SK-N-MC (cell line): ENCODE measurements at places on chromosomes 12 and 14.

DNA sequence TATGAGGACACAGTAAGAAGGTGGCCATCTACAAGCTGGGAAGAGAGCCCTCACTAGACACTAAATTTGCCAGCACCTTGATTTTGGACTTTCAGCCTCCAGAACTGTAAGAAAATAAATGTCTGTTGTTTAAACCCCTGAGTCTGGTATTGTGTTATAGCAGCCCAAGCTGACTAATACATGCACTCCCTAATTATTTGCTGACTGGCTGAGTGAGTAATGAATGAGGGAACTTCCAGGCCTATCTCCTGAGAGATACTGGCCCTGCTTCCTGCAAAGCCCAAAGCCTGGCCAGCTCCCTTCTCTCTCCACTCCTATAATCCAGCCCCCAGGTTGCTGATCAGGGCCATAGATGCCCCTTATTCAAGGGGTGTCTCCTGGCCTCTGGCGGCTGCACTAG lies 120.0 kb upstream of the NOS1 start:
- DNase-seq: no peak

- peak; percentile 3 for DNase-seq
Measured at GRCh38 chr14:45610318-45610717, 357.3 kb upstream of the MIS18BP1 start.

- no peak for DNase-seq
Measured at GRCh38 chr14:64209444-64210131, 84.6 kb downstream of the ESR2 start.

DNA sequence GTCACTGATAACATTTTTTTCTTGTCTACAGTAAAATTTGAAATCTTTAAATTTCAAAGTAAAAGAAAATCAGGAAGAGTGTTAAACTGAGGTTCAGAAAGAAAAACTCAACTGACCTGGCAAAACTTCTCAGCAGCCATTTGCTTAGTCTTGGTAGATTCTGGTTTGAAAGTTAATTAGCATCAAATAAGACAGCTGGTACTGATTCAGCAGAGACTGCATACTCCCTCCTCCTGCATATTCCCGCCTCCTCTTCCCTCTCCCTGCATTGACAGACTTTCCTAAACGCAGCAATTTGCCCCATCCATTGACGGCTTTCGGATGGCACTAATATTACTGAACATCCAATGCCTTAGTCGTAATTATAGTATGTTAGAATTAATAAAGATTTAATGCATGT lies 520.8 kb downstream of the FLRT2 start:
- DNase-seq: no peak

DNA sequence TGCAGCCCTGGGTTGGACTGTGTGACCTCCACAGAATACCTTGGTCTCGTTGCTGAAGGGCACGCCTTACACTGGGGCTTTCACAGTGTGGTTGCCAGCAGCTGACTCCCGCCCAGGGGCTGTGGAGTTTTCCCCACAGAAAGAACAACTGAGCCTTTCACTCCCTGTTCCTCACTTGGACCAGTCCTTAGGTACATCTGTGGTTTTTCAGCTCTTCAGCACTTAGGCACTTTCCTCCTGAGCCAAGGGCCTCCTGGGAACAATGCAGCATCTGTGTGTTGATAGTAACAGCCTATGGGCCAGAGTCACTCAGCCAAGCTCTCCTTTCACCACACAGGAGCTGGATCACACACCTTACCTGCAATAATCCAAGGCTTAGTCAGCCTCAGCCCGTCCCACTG lies 25.0 kb downstream of the ERP27 start:
- DNase-seq: no peak

DNA sequence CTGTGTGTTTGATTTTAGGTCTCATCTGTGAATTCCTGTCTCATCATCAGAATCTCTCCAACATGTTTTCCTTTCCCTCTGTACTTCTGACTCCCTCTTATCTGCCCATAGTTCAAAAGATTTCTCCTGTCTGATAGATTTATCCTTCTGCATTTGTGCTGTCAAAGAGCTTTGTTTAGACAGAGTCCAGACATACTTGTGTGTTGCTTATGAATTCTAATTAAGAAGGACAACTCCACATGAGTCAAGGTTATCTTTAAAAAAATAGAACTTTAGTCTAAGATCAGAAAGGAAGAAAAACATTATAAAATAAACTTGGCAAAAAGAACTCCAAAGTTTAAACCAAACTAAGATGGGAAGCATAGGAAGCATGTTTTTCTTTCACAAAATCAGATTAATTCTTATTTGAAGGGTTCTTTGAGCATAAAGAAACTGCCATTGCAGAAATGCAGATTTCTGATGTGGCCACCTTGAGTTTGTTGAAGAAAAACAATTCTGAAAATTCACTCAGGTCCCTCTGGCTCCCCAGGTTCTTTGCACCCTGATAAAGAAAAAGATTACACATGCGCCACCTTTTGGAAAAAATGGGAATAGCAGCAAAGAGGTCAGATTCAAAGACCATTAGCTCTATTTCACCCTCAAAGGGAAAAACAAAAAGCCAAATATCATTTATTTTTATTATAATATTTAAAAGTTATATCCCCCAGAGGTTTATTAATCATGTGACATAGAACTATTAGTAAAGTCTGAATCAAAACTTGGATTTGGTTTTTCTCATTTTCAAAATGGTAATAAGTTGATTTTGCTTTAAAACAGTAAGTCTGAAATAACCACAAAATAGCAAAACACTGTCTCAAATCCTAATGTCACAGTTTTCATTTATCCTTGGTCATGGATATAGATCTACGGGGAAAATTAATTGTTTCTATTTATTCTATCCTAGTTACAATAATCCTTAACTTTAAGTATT lies 143.7 kb upstream of the DCN start:
- DNase-seq: peak; percentile 63

GRCh38 chr12:111991535-111991934 lies 21.4 kb downstream of the TMEM116 start:
- DNase-seq: no peak

- no peak for DNase-seq
Measured at GRCh38 chr14:103560691-103561090, 1.8 kb downstream of the BAG5 start.

GRCh38 chr12:75705749-75706711 lies 194.6 kb upstream of the KRR1 start:
- no peak for DNase-seq

- no peak for DNase-seq
Measured at GRCh38 chr14:67584978-67585377, 15.1 kb downstream of the PIGH start.

- DNase-seq: no peak
Measured at GRCh38 chr14:104882991-104883660, 18.1 kb downstream of the CEP170B start.

GRCh38 chr12:92445253-92446082 lies 257.3 kb upstream of the PLEKHG7 start:
- DNase-seq: no peak

DNA sequence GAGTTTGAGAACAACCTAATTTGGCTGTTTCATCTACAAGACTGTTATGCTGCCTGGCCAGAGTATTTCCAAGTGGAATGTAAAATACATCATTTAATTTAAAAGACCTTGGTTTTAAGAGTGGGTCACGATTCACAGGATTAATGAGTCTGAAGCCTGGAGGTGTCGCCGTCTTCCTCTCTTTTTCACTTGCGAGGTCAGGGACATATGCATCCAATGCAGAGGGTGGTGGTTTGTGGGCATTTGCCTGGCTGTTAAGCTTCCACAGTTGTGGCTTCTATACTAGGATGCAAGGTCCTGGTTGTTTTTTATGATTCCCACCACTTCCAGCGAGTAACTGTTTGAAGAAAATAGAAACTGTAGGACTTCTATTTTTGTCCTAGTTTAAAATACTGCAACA lies 22.8 kb upstream of the RASSF3 start:
- DNase-seq: no peak

DNA sequence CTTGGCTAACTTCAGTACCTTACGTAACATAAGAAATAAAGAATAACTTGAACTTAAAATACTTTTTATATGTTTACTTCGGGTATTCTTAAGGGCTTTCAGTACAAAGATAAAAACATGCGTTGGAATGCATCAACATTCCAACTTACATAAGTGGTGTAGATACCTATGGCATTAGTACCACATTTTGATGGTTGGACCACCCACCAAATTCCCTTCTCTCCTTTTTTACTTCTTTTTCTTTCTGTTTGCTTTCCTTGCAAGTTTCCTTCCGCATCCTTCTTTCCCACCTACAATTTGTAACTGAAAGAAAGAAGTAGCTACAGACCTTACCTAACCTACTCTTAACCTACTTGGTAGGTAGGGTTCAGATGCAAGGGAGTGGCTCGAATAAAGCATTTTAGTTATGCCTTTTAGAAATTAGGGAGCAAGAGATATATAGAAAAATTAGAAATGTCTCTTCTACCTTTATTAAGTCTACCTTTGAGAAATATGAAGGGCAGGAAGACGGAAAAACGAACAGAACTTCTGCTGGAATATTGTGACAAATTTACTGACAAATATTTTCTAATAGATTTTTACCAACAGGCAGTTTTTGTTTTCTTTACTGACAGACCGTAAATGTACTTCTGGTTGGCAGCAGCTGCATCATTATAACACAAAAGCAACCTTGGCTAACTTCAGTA lies 2.1 kb upstream of the ARHGAP5 start:
- DNase-seq: no peak

GRCh38 chr14:49768301-49769121 lies 558 bp downstream of the KLHDC2 start:
- no peak for DNase-seq

DNA sequence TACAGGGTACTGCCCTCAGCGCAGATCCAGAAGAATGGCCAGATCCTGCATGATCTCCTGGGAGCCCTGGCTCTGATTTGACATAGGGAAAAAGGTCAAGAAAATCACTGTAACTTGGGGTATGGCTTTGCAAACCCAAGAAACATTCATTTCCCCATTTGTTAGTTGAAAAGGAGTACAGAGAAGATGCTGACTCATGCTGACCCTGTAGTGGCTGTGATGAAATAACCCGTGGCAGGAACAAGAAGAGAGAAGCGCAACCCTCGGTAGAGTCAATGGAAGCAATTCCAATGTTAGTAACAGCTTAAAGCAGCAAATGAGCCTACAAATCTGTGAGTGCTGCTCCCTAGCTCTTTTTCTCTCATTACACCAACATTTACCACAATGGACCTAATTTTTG lies 281.6 kb upstream of the NPAS3 start:
- no peak for DNase-seq

- no peak for DNase-seq
Measured at GRCh38 chr14:34797747-34798583, 77.2 kb downstream of the BAZ1A start.

- no peak for DNase-seq
Measured at GRCh38 chr12:87317302-87317701, 711.9 kb downstream of the C12orf50 start.

DNA sequence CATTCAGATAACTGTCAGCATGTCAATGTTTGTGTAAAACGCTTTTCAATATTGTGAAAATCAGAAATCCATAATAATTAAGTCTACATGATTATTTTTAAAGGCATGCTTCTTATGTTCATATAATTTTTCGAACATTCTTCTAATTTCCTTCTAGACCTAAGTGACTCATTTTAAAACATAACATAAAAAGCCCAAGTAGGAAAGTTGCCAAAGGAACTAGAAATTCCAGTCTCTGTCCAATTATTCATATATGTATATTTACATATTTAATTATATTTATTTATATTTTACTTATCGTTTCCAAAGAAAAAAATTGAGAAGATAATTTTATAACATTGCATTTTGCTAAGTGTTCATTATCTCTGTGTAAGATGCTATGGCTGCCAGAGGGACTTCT lies 110.4 kb downstream of the TMTC1 start:
- DNase-seq: no peak

DNA sequence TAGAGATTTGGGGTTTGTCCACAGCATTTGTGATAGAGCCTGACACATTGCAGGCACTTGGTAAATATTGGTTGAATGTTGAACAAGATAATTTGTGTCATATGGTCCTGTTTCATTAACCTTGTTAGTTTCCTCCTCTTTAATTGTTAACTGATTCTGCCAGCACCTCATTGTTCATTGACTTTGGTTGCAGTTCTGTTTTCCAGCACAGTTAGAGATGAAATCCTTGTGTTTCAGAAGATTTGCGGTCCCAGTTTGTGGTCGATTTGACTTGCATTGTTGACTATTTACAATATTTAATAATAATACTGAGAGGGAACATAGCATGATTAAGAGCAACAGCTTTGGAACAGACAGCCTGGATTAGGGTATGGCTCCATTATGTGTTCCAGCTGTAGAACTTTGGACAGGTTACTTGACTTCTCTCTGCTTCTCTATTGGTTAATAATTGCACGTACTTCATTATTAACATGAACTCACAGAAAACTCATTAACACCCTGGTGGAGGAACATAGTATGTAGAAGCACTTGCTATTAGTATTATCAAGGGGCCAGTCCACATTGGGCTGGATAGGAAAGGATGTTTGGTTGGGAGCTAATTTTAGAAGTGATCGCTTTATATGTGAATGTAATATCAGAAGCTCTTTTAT lies 8.7 kb downstream of the DRAM1 start:
- DNase-seq: no peak

DNA sequence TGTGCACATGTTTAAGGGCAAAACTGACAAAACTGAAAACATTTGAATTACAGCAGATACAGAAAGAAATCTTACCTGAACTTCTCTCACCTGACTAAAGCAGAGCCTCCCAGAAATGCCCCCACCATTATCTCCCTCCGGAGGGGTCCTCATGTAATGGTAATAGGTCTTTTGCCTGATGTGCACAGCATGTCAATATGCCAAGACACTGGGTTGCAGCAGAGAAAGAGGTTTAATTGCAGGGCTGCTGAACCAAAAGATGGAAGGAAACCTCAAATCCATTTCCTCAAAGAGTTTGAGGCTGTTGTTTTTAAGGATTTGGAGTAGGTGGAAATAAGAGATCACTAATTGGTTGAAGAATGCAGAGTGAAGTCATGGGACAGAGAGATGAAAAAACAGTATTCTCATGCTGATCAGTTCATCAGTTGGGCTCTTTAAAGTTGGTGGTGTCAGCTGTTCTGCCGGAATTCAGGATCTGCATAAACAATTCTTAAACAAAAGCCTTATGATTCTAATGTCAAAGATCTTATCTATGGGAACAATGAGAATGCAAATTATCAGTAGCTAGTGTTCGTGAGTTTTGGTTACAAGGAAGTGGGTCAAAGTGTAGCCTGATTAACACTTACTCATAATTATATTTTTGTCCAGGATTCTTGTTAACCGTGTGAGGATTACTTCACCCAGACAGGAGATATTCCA lies 18.2 kb downstream of the ANG start:
- no peak for DNase-seq

- no peak for DNase-seq
Measured at GRCh38 chr12:63811755-63812154, 32.0 kb downstream of the RXYLT1 start.

- DNase-seq: no peak
Measured at GRCh38 chr12:2618291-2618995, 176.3 kb upstream of the FKBP4 start.
